Activated CD4-positive, alpha-beta memory T cell treated with anti-CD3 and anti-CD28 coated beads for 36 hours (primary cell): ENCODE measurements at places on chromosomes 5 and 9. TPM values are rescaled to one million over a fixed set of nuclear protein-coding genes. Genes with fewer than 3 reads are reported as not detected.

DNA sequence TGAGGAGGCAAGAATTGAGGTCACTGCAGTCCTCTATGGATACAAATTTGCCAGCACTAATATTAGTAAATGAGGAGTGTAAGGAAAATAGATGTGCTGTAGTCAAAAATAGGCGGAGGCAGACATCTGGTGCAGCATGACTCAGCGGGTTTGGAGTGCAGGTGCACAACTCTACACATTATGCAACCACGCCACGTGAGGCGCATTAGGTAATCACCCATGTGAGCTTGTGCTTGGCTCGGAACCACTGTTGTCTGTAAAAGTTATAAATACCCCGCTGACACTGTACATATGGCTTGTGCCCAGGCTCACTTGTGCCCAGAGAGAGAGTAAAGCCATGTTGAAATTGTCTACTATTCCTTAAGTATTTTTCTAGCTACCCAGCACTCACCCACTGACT, 623.5 kb upstream of the NUDT12 start:
- no peaks in the 10 kb centered on the region for H3K27me3 ChIP-seq
- H3K4me3 ChIP-seq: no peak overlapping the region
- no peaks in the 10 kb centered on the region for H3K36me3 ChIP-seq
- no peaks in the 10 kb centered on the region for H3K4me1 ChIP-seq
- H3K27ac ChIP-seq: no peak overlapping the region
- DNase-seq: no peak

DNA sequence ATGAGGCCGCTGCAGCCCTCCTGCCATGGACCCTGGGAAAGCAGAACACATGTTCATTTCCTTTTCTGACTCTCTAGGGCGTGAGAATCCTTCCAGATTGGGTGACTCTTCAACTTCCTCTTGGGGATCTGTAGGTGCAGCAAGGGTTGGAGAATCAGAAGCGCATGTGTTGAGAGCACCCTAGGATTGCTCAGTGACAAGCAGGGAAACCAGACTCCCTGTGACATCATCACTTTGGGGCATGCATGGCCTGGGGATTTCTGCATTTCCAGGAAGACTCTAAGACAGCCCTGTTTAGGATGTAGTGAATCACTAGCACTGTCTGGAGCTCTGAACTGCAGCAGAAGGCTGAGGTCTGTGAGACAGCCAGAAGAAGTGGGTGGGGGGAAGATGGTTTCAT, 15.1 kb upstream of the LCP2 start:
- H3K27ac ChIP-seq: peak overlapping the region; percentile 95
- DNase-seq: peak; percentile 88
- H3K4me3 ChIP-seq: peak overlapping the region; percentile 79
- no peaks in the 10 kb centered on the region for H3K36me3 ChIP-seq
- peaks cover 51% of the 10 kb centered on the region for H3K4me1 ChIP-seq

GRCh38 chr5:139723986-139724587, 71.5 kb upstream of the PSD2 start:
- no peak for DNase-seq
- H3K27ac ChIP-seq: no peak overlapping the region
- H3K36me3 ChIP-seq: no peaks in the 10 kb centered on the region
- no peaks in the 10 kb centered on the region for H3K27me3 ChIP-seq

- H3K4me1 ChIP-seq: no peaks in the 10 kb centered on the region
- H3K27ac ChIP-seq: no peak overlapping the region
- H3K27me3 ChIP-seq: peaks cover 10% of the 10 kb centered on the region
- DNase-seq: no peak
- H3K4me3 ChIP-seq: no peak overlapping the region
These were observed 154.3 kb upstream of the ZNF618 start for GRCh38 chr9:113721856-113722255.

- H3K4me1 ChIP-seq: peaks cover 13% of the 10 kb centered on the region
- no peak overlapping the region for H3K27ac ChIP-seq
- no peaks in the 10 kb centered on the region for H3K36me3 ChIP-seq
- DNase-seq: no peak
These were observed 15.0 kb downstream of the CNTFR start for GRCh38 chr9:34574571-34574970.

GRCh38 chr5:71891856-71892255, 172.8 kb downstream of the CARTPT start:
- H3K4me1 ChIP-seq: no peaks in the 10 kb centered on the region
- H3K27ac ChIP-seq: no peak overlapping the region
- H3K36me3 ChIP-seq: no peaks in the 10 kb centered on the region
- H3K27me3 ChIP-seq: peaks cover 22% of the 10 kb centered on the region

DNA sequence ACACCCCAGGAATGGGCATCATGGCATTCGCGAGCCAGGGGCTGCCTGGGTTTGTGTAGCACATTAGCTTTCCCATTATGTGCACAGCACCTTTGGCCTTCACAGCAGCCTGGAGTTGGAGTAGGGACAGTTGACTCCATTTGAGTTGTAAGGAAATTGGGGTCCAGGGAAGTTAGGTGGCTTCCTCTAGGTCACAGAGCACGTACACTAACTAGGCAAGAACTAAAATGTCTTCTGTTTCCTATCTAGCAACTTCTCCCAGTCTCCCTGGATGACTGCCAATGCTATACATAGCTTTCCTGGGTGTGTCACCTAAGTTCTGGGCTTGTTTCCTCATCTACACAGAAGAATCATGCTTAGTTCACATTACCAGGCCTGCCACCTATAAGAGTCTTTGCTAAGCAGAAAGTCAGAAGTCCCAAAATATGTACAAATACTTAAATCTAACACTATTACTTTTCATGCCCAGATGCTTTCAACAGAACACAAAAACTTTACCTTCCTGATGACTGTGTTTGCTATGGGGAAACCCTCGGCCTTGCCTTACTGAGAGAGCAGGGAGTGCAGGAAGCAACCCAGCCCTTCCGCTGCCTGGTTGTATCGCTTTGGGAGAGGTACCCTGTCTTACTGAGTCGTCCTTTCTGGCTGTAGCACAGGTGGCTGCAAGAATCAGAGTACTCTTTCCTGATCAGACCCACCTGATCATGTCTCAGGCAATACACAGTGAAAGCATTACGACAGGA, 12.0 kb downstream of the MACROH2A1 start:
- H3K36me3 ChIP-seq: peaks cover 60% of the 10 kb centered on the region
- H3K4me3 ChIP-seq: no peak overlapping the region
- peaks cover 40% of the 10 kb centered on the region for H3K4me1 ChIP-seq

GRCh38 chr5:178839319-178839704, 20.4 kb upstream of the ZNF354B start:
- H3K27me3 ChIP-seq: peaks cover 2% of the 10 kb centered on the region

DNA sequence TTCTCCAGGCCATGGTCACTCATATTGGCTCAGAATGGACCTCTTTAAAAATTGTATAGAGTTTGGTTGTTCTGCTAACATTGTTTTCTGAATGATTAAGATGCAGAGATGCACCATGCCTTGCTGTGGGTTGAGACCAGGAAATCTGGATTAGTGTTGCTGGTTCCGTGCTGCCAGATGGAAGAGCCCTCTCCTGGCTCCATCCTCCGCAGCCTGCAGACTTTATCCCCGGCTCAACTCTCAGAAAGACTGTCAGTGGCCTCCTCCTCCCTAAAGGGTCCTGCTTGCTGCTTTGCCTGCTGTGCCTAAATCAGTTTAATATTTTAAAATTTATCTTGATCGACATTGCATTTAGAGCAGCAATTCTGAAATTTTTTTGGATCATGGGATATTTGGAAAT, 196.7 kb downstream of the TENT4A start:
- H3K36me3 ChIP-seq: no peaks in the 10 kb centered on the region
- H3K4me1 ChIP-seq: peaks cover 6% of the 10 kb centered on the region
- H3K27ac ChIP-seq: no peak overlapping the region

DNA sequence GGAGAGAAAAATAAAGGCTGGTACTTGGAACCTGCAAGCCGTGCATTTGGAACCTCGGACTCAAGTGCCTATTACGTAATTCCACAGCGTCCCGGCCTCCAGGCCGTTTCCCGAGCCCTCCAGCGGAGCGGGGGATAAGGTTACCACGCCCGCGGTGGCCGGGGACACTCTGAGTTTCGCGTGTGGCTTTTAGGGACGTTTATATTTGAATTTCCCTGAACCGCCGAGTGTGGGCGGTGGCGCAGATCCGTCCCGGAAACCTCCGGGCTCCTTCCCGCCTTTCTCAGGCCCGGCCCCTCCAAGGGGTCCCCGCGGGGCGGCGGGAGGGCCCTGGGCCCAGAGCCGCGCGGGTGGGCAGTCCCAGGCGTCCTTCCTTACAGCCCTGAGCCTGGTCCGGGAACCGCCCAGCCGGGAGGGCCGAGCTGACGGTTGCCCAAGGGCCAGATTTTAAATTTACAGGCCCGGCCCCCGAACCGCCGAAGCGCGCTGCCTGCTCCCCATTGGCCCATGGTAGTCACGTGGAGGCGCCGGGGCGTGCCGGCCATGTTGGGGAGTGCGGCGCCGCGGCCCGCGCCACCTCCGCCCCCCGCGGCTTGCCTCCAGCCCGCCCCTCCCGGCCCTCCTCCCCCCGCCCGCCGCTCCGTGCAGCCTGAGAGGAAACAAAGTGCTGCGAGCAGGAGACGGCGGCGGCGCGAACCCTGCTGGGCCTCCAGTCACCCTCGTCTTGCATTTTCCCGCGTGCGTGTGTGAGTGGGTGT, at the start of gene LMNB1:
TSS of gene LMNB1 (plus strand) at position 638 of the 758 bp plus-strand sequence. CDS start 373 bp downstream, outside the sequence.
- peak within 1 kb of the TSS; percentile 97 for H3K4me3 ChIP-seq
- peak within 1 kb of the TSS; percentile 99 for H3K27ac ChIP-seq
- peaks cover 30% of the 10 kb centered on the region for H3K36me3 ChIP-seq

DNA sequence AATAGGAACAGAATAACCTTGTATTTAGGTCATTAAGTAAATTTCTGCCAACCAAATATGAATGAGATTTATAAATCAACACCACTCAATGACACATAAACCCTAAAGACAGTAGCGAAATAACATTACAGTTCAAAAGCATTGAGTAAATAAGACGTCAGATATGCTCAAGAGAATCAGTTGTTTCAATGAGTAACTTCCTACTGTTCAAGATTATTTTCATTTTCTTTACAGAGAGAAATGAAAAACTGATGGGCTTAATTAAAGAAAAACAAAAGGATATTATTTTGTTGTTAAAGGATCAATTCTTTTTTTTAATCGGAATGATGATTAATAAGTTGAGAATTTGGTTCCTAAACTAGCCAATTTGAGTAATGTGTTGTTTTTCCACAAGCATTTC, 150.1 kb downstream of the BNC2 start:
- H3K4me3 ChIP-seq: no peak overlapping the region
- DNase-seq: no peak
- H3K4me1 ChIP-seq: no peaks in the 10 kb centered on the region
- H3K27ac ChIP-seq: no peak overlapping the region

DNA sequence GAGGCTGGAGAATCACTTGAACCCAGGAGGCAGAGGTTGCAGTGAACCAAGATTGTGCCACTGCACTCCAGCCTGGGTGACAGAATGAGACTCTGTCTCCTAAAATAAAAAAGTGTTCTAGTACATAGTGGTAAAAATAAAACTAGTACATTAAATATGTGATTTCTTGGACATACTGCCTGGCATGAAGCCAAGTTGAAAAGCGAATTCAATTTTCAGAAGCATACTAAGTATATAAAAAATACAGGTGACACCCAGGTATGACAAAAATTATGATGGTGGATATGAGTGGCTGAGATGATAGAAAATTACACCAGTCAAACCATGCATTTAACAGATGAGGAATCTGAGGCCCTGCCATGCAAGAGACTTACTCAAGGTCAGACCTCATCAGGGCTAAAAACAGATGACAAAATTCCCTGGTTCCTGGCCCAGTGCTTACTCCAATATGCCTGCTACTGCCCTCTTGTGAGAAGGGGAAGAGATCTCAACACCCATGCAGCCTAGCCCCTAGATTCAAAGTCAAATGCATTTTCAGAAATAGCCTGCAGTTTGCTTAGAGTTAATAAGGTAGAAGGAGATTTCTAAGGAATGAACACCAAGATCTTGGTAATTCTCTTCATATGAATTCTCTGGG, 46.6 kb upstream of the GNPDA1 start:
- no peak overlapping the region for H3K27ac ChIP-seq
- DNase-seq: no peak
- no peaks in the 10 kb centered on the region for H3K27me3 ChIP-seq
- no peak overlapping the region for H3K4me3 ChIP-seq

DNA sequence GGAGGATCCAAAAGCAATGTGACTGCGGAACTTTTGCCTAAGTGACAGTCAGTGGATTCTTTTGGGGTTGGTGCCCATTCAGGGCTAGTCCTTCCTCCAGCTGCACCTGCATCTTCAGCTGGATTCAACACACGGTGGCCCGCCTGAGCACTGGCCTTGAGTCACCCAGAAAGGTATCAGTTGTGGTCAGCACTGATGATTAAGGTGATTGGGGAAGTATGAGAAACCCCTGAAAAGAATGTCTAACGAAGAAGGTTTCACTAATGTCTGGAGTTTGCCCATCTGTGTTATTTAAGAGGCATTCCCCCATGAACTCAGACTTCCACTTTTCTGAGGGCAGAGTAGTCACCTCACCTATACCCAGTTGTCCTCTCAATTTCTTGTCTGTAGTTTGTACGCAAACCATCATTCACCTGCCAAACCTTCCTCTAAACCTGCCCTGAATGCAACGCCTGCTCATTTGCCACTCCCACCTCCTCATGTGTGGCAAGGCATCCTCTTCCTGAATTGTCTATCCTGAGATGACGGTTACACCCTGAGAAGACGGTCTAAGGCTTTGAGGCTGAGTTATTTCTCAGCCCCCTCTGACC, 27.2 kb downstream of the CSF2 start:
- no peak overlapping the region for H3K4me3 ChIP-seq
- H3K36me3 ChIP-seq: no peaks in the 10 kb centered on the region
- H3K27ac ChIP-seq: peak overlapping the region; percentile 81
- DNase-seq: peak; percentile 72

- no peak for DNase-seq
- peaks cover 29% of the 10 kb centered on the region for H3K27me3 ChIP-seq
- no peaks in the 10 kb centered on the region for H3K36me3 ChIP-seq
- no peaks in the 10 kb centered on the region for H3K4me1 ChIP-seq
- H3K27ac ChIP-seq: no peak overlapping the region
These were observed 92.1 kb downstream of the VCAN start for GRCh38 chr5:83563631-83564030.

DNA sequence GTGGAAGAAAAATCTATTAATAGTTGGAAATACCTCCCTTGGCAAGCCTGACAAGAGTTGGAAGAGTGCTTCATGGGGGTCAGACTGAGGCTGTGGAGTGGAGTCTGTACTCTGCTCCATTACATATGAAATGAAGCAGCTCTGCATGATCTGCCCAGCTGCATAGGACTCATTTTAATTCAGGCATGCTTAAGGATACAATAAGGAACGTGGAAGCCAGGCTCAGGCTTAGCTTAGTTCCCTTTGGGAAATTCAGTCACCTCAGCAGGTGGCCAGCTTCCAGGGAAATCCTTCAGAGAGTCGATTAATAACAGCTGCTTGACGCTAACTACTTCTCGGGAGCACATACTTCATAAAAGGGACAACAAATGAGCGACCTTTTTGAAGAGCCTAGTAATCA, 1672.9 kb upstream of the WWC1 start:
- no peaks in the 10 kb centered on the region for H3K27me3 ChIP-seq
- no peak for DNase-seq
- H3K4me1 ChIP-seq: no peaks in the 10 kb centered on the region
- no peak overlapping the region for H3K27ac ChIP-seq
- no peaks in the 10 kb centered on the region for H3K36me3 ChIP-seq

The SLC6A7 gene
- not detected for total RNA-seq

The LRRTM2 gene
- 0.07 TPM for total RNA-seq

The C9orf50 gene
- not detected for total RNA-seq

The SPATA31D4 gene
- not detected for total RNA-seq

The TMEM174 gene
- total RNA-seq: not detected

The SCGB3A1 gene
- not detected for total RNA-seq

The SNCB gene
- total RNA-seq: not detected
